Amniotic stem cell (primary cell): ENCODE measurements at places on chromosomes 4 and X.

GRCh38 chr4:158670975-158671664, 567 bp downstream of the C4orf46 start:
- peak; percentile 68 for DNase-seq

GRCh38 chrX:113726466-113726865, 857.4 kb upstream of the HTR2C start:
- no peak for DNase-seq

GRCh38 chr4:69196209-69196965, 18.2 kb downstream of the UGT2B11 start:
- DNase-seq: no peak

GRCh38 chr4:738781-739280, 33.2 kb downstream of the PCGF3 start:
- no peak for DNase-seq

DNA sequence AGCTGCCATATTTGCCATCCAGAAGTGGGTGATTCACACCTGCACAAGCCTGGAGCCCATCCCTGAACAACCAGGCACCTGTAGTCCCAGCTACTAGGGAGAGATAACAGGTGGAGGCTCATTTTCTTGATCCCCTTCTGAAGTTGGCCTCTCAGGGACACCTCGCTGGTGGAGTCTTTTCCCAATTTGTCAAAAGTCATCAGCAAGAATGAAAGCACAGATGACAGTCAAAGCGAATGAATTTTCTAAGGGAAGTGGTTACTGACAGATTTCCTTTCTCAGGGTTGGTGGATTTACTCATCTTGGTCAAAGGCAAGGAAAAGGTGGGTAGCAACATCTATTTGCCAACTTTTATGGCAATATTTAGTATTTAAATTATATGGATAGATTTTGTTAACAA, 36.5 kb downstream of the FGFBP1 start:
- DNase-seq: no peak

DNA sequence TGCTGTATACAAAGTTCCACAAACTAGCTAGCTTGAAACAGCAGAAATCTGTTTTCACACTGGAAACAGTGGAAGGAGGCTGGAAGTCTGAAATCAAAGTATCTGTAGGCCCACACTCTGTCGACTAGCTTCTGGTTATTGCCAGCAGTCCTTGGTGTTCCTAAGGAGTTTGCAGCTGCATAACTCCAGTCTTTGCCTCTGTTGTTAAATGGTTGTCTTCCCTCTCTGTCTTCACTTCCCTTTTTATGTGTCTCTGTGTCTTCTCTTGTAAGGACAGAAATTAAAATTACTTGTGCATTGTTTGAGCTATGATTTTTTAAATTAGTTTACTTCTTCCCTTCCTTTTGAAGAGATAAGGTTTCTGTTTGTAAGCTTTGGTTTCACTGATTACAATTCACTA, 8.2 kb downstream of the MTHFD2L start:
- DNase-seq: no peak

DNA sequence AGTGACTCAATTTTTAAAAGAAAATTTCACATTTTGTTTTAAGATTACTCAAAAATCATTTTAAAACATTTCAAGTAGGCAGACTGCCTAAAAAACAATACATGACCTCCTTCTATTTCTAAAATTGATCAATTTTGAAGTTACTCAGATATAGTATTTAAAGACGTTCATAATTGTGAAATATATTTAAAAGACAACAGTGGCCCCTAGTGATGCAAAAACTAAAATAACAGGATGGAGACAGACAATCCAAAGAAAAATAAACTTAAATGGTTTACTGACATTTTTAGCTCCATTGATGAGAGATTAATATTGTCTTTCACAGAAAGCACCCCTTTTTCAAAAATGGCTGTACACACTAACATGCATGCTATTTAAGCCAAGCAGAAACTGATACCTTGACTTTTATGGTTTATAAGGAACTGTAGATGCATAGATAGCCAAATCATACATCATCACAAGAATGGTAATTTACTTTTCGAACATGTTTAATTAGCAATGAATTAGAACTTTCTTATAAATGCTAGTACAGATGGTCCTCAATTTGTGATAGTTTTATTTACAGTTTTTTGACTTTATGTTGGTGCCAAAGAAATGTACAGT, 69.8 kb upstream of the FAT4 start:
- no peak for DNase-seq

DNA sequence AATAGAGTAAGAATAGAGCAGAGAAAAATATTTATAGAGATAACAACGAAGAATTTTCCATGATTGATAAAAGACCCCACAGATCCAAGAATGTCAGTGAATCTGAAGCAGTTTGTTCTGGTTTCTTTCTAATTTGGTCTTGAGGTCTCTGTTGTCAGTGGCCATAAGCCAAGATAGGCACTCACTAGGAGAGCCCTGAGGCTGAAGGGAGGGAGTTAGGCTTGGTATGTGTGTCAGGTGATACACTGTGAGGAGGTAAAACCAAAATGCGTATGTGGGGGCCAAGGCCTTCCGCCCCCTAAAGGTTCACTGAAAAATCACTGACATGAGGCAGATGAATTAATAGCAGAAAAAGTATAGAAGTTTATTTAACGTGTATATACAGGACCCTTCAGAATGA, 382.3 kb upstream of the HTR2C start:
- DNase-seq: no peak

GRCh38 chr4:41541687-41542094, 3.7 kb downstream of the LIMCH1 start:
- DNase-seq: no peak

DNA sequence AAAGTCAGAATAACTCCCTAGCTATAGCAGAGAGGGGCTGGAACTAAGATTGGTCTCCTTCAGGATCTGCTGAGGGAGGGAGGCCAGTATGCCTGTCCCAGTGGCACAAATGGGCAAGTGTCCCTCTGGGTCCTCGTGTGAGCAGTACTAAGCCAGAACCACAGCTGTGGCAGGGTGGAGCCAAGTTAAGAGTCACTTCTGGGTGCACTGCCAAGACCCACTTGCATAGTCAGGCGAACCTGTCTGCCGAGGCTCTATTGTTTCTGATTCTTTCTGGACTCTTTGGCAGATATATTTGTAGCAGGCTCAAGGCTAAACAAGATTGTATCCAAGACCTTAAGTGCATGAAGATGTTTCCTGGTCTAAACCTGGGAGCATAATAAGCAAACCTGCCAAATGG, 1123.7 kb upstream of the POU3F4 start:
- no peak for DNase-seq

DNA sequence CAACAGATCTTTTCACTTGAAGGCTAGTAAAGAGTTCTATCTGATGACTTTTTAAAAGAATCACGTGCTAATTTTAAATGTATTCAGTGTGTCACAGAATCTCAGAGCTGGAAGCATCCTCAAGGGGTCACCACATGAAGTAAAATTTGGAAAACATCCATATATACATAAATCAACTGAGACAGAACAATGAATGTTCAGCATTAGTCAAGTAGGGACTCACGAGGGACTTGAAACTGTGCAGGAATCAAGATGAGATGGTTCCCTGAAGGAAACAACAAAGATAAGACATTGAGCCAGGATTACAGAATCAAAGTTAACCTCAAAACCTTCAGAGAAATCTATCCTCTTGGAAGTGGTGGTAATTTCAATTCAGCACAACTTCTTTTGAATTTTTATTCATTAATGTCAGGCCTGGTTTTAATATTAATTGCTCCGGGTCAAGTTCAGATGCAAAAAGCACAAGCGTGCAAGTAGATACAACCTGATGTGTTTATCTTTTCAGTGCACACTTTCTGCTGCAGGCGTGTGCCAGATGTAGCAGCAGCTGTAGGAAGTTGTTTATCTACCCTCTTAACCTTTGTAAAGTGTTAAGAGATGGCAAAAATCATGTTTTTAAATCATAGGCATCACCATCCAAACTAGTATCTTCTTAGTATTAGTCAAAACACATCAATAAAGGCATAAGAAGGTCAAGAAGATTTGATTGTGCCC, 87.7 kb upstream of the SRD5A3 start:
- DNase-seq: no peak

GRCh38 chr4:113394108-113394729, 344.8 kb downstream of the ANK2 start:
- DNase-seq: no peak

DNA sequence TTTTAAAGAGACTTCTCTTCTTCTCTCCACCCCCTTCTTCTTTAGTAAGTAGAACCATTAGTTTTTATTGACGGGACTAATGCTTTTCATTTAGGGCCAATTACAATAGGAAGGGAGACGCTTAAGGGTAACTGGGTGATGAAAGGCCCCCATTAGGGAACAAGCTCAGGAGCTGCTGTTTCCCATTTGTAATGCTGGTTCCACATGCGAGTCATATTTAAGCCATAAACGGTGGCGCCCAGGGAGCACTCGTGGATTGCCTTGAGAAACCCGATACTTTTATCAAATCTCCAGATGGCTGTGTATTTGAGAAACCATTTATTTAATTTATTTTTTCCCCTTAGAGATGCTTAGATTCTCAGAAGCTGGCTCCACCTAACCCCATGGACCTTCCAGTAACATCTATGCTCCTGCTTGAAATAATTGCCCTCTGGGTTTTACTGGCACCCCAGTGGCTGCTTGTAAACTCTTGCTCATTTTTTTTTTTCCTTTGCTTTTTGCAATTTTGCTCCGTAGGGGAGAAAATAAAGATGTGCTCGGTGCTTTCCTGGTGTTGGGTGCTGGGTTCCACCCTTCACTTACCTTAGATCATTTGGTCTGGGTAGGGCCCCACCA, 124.2 kb upstream of the MSX1 start:
- no peak for DNase-seq

DNA sequence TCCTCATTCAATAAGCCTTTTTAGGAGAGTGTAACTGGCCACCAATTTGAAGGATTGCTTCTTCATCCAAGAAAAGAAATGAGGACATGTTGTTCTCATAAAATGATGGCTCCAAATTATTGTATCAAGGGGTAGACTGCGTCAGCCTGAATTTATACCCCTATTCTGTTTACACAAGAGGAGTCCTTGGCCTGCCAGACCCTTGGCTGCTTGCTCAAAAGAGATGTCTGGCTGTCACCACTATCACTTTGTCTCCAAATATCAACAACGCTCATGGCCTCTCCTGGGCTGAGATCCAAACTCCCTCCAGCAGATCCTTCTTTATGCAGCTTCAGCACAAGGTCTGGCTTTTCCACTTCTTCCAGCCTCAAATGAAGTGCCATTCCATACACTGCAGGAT, 127.9 kb downstream of the OR13H1 start:
- no peak for DNase-seq

- DNase-seq: no peak
Observed at GRCh38 chr4:140298001-140298400, 75.4 kb upstream of the SCOC start.

- no peak for DNase-seq
Observed at GRCh38 chr4:83297548-83298260, 13.1 kb upstream of the COQ2 start.

DNA sequence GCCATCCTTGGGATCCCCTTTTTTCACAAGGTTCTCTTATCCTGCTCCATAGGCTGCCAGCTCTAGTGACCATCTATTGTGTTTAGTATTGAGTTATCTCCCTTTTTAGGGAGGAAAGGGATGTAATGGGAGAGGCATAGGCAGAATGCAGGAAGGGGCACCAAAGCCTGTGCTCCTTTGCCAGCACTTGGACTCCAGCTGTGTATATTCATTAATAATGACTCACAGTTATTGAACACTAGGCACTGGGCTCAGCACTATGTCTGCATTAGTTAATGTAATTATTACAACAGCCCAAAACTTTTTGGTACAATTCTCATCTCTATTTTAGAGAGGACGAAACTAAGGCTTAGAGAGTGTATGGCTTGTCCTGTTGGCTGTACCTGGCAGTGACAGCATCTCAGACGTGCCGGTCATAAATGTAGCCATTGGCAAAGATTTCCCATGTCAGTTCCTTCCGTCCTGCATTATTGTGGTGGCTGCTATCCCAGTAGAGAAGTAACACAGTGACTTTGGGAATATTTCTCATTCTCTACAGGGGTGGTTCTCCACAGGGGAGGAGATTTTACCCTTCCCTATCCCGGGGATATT, 90.3 kb downstream of the AFF1 start:
- DNase-seq: no peak

DNA sequence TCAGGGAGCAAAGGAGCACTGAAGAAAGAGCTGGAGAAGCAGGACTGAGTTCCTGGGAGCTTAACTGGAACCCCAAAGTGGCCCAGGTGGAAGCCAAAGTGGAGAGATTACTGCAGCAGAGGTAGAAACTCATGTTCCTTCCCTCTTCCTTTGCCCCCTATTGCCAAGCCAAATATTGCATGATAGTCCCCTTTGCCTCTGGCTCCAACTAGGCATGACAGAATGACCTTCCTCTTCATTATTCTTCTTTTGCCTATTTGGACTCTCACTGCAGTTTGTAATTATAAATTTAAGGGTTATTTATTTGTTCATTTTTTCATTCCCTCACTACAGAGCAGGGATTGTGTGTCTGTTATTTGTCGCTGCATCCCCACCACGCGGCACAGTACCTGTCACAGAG, 22.1 kb upstream of the SPANXB1 start:
- DNase-seq: no peak

- DNase-seq: no peak
Observed at GRCh38 chr4:30950737-30951136, 230.6 kb downstream of the PCDH7 start.

DNA sequence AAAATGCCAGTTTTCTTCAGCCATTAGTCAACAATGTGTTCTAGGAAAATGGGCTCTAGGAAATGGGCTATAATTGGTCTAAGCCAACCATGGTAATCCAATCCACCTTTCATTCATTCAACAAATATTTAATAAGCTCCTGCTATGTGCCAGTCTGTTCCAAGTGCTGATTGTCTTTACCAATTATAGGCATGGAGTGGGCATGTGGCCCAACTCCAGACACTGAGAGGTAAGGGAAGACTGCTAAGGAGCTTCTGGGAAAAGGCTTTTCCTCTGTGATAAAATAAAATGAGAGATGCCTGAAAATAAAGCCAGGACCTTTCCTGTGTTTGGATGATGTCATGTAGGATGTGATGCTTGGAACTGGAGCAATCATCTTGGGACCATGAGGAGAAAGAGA, 43.3 kb downstream of the HOPX start:
- DNase-seq: no peak

DNA sequence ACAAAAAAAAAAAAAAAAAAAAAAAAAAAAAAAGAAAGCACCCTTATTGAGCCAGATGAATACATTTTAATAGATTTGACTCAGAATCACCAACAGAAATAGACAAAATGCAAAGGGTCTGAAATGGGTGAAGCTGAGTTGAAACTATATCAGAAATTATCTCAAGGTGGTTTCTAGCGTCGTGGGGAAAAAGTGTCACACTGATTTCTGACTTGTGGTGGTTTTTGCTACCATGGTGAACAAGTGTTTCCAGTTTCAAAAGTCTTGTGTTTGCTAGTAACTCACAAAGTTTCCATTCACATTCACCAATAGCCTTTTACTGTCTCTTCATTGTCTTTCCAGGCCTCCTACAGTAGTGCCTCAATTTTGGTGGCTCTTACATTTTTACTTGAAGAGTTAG, 135.5 kb downstream of the ARHGAP24 start:
- no peak for DNase-seq

DNA sequence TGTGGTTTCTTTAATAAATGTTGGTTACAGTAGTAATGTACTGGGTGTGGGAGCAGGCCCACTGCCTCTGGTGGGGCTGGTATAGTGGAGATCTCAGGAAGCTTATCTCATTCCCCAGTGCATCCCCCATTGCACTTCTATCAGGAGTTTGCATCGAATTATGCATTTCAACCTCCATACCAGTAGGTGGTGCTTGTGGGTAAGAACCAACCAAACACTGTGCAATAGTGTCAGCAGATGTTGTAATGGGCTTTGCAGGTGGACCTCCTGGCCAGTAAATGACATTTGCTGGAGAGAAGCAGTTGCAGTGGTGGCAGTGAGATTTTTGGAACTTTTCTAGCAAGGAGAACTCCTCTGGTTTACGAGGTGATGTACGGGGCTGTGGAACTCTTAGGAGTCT, 150.6 kb downstream of the POU3F4 start:
- DNase-seq: no peak
